ENCODE measurements at places on chromosomes 12 and 14.

- no peak for DNase-seq
Measured at GRCh38 chr14:92503756-92504491, 9.7 kb upstream of the RIN3 start.

DNA sequence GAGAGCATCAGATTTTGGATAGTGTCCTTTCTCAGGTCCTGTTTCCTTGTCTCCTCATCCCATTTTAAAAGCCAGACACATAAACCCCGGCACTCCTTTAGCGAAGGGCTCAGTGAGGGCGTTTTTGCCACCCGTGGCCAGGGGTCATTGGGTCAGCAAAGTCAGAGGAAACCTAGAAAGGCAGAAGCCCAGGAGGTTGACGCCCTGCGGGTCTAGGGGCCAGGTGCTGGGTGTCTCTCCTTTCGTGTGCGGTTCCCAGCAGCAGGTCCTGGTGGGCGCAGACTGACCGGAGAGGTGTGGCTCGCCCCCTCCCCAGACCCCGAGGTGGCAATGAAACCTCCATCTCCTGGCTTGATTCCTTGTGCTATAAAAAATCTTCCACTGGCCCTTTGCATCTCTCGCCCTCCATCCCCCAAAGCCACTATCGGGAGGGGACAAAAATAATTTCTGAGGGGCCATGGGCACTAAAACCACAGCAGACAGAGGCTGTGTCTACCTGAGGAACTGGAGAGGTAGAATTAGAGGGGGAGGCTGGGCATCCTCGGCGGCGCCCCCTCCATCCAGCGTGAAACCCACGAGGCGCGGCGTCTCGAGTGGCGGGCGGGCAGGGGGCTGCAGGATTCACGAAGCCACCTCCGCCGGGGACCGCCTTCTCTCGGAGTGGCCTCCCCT, 858 bp upstream of the FRMD6 start:
- DNase-seq: no peak

DNA sequence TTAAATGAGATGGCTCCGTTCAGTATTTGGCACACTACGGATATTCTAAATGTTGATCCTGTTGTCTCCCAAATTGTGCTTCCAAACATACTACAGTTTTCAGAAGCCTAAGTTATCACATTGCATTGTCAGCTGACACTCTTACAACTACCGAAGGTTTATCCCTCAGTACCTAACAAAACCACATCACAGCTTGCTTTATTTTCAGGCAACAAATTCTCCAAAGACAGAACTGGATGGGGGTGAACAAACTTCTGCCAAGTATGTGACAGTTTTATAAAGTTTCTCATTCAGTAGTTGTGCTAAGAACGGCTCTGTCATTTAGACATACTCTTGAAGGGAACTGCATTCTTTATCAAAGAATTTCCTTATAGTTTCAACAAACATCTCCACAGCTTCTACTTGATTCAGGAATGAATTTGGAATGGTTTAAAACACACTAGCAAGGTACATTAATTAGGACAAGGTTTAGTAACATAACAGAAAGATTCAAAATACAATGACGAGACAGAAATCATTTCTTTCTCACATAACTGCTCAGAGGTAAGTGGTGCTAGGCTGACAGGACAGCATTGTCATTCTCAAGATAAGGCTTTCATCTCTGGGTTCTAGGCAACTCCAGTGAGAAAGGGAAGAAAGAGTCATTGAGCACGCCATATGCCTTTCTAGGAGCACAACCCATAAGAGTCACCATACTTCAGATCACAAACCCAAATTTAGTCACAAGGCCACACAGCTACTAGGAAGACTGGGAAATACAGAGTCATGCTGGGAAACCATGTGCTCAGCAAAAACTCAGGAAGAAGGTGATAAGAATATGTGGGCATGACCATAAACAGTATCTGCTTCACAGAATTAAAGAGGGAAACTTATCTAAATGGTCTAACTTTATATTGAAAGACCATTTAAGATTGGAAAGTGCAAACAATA, 100.7 kb downstream of the DUSP6 start:
- DNase-seq: no peak

DNA sequence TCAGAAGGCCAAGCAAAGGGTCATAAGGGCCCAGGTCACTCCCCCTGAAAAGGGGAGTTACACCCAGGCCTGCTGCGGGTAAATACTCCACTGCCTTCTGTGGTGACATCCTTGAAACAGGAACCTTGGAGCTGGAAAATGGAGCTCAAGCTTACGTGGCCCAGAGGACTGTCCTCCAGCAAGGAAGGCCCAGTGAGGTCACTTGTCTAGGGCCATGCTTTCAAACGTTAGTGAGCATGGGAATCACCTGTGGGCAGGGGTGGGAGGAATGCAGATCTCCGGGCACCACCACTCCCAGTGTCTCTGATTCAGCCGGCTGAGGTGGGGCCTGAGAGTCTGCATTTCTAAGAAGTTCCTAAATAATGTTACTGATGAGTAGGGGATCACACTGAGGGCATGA, 140.5 kb upstream of the CCND2 start:
- DNase-seq: no peak

GRCh38 chr12:54561164-54561563, 11.8 kb downstream of the PDE1B start:
- DNase-seq: no peak

DNA sequence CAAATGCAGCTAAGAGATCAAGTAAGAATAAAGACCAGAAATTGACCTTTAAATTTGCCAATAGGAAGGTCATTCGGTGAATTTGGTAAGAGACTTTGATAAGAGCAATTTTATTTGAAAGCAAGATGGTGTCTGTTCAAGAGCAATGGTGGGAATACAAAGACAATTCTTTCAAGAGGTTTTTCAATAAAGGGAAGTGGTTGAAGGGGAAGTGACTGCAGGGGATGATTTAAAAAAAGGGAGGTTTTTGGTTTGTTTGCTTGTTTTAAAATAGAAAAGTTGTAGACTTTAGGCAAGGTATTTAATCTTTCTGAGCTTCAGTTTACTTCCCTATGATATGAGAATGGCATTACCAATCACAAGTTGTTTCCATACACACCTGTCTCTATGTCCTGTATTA, 4.3 kb upstream of the APPL2 start:
- DNase-seq: no peak

All from stimulated activated CD4-positive, alpha-beta T cell treated with anti-CD3 and anti-CD28 coated beads, Interleukin-1b, Interleukin-23, amount 100 ng/mL, for 1 hour (primary cell).